GM19239 (cell line): ENCODE measurements at places on chromosomes 6 and 20.

GRCh38 chr6:31525553-31525931 is 3.2 kb upstream of the MCCD1 start:
- no peak for DNase-seq

GRCh38 chr6:14306151-14306906 is 188.8 kb downstream of the CD83 start:
- DNase-seq, result no peak

DNA sequence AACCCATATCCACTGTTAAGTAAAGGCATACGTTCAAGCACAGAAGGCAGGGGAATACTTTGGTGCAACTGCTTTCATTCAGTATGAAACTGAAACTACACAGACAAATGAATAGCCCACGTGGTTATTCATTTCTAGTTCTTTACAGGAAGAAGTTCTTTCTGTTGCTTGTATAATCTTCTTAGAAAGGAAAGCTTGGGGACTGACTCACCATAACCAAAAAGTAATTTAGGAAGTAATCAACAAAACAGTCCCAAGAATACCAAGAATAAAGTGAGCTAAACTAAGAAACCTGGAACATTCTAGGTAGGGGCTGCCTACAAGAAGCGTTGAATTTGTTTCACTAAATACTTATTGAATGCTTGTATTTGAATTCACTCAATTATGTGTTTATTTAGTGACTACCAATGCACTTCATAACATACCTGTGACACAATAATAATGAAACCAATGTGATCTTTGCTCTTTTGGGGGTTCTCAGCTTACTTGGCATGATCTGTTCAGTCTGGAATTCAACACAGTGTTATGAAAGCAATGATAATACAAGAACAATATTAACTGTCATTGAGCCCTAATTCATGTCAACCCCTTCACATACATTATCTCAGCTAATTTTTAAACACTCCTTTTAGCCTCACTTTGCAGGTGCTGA is 25.1 kb upstream of the KIAA0408 start:
- DNase-seq, result peak; percentile 44

- DNase-seq, result no peak
Measured at GRCh38 chr20:46364670-46365486, 41.5 kb downstream of the ELMO2 start.

DNA sequence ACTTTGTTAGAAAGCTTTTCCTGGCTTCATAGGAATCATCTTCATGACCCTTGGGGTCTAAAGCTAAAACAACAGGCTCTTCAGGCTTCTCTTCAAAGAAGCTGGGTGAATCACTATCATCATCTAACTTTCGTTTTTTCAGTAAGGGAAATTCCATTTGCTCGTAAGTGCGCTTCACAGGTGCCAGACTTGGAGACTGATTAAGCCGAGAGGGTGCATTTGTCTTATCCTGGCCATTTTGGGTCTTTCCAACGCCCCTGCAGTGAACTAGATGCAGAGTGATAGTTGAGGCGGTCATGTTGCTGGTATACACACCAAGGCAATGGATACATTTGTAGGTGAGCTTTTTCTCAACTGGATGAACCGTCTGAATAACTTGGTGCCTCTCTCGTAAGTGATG is 38.8 kb downstream of the ADNP start:
- no peak for DNase-seq

- DNase-seq, result no peak
Measured at GRCh38 chr20:18734525-18735189, 78.9 kb upstream of the SCP2D1 start.

DNA sequence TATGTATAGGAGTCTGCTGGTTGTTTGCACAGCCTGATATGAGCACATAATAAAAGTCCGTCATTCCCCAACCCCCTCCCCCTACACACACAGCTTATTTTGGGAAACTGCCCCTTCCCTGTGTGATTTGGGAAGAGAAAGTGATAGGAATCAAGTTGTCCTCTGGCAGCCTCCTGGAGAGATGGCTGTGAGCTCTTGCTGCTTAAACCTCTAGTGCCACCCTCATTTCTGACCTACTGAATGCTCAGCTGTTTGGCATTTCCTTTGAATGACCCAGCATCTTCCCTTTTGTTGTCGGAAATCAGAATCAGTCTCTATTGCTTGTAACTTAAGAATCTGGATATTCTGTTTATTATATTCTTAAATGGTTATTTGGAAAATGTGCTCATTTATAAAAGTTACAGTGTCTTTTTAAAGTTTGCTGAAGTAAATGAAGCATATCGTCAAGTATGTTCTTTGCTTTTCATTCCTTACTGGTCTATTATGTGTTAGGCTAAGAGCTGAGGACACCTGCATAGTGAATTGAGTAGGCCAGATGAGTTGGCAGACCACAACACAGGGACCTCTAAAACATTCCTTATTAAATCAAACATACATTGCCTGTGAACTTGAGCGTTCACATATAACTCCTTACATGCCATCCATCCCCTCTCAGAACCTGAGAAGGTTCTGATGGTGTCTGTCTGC is 5.5 kb downstream of the RWDD2A start:
- DNase-seq, result no peak

DNA sequence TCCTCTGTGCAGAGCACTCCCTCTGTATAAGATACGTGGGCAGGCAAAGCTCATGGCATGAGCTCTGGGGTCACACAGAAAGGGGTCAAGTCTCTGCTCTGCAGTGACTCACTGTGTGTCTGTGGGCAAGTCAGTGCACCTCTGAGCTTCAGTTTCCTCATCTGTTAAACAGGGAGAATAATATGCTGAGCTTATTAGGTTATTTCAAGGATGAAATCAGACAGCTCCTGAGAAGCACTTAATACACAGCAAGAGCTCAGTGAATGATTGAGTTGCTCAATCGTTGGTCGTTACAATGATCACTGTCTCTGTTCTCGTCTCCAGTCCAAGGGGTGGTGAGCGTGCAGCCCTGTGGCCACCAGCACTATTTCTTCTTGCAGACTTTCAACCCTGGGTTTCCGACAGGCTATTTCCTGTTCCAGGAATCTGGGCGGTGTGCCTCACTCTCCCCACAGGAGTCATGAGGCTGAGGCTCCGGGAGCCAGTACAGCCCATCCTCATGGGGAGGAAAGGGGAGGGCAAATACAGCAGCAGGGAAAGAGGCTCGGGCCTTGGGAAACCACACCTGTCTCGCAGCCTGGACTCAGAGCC is 28.9 kb downstream of the KIAA1755 start:
- DNase-seq, result no peak

GRCh38 chr6:154800338-154800737 is 67.1 kb downstream of the SCAF8 start:
- DNase-seq, result no peak

GRCh38 chr6:8859501-8859900 is 424.2 kb upstream of the SLC35B3 start:
- DNase-seq, result no peak

- DNase-seq, result no peak
Measured at GRCh38 chr6:88804701-88805100, 158.7 kb downstream of the RNGTT start.

DNA sequence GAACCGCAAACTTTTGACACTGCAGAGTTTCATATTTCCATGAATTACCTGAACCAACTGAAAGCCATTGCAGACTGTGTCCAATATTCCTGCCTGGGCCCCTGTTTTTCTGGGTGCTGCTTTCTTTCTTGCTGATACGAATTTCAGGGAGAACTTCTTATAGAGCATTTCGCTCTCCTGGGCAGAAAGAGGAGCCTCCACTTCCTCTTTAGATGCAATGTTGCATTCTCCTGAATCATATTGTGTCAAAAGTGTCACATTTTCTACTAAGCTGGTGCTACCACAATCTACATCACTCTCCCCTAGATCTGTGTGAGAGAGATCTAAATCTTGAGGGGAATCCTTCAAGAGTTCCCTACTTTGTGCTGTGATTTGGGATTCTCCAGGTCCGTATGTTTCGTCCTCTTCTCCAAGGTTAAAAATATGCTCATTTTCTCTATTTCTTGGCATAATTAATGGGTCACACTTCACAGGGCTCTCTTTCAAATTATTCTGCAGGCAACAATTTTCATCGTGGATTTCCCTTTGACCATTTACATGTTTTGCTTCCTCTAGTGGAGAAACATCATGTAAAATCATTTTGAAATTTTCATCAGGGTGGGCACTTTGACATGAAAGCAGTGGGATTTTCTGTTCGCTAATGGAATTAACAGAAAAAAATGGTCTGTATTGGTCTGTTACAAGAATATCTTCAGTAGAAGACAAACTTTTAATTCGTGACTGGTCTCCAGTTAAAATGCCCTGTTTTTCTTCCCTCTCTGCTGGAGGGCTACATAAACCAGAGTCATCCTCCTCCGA is 102.3 kb downstream of the DST start:
- no peak for DNase-seq

DNA sequence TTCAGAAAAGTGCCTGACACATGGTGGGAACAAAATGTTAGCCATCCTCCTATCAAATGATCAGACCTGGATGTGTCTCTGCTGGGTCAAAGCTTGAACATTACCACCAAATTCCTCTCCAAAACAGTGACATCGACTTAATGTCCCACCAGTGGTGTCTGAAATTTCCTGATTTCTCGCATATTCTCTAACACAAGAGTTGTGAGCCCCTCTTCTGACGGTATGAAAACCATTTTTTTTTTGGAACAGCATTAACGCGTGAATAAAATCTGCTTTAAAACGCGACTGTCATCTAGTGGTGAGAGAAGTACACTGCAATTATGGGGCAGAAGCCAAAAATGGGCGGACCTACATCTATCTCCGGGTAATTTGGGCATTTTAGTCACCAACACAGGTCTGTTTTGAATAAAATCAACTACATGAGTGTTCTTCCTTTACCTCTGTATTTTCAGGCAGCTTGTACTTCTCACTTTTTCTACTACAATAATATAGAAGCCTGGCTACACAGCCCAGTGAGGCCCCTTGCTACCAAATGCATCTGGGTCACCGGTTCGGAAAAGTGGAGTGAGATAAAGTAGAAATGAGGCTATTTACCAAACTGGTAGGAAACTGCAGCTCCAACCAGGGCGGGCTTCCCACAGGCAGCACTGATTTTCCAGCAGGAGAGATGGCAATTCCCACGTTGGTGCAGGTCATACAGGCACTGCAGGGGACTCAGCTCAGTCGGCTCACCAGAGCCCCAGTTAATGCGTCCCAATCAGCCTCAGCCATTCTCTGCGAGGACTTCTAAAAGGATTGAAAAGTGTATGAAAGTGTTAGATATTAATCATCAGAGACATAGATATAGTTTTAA is 27.4 kb downstream of the MGME1 start:
- peak; percentile 36 for DNase-seq

- no peak for DNase-seq
Measured at GRCh38 chr6:21230536-21230935, 363.0 kb upstream of the SOX4 start.

- DNase-seq, result no peak
Measured at GRCh38 chr20:55386686-55387085, 618.6 kb downstream of the CBLN4 start.

DNA sequence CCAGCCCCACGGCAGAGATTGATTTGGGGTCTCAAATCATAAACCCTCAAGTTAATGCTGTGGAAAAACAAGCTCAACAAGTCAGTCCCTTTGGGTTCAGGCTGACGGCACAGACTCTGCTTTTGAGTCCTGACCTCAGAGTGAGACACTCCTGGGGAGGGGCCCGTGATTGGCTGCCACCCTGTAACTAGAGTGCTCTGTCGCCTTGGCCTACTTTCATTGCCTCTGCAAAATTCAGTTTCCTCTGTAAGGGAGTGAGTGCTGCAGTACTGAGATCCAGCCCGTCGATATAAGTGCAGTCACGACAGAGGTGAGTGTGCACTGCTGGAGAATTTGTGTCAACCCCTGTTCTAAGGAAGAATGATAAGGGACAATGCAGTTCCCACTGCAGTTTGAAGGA is 105.6 kb downstream of the ANKS1A start:
- DNase-seq, result no peak

- no peak for DNase-seq
Measured at GRCh38 chr20:51258582-51259165, 235.8 kb upstream of the KCNG1 start.

GRCh38 chr20:34163307-34163706 is 51.3 kb upstream of the EIF2S2 start:
- DNase-seq, result no peak

- no peak for DNase-seq
Measured at GRCh38 chr20:50144362-50144761, 9.2 kb downstream of the PEDS1 start.

- no peak for DNase-seq
Measured at GRCh38 chr6:164195942-164196281, 781.4 kb downstream of the QKI start.

DNA sequence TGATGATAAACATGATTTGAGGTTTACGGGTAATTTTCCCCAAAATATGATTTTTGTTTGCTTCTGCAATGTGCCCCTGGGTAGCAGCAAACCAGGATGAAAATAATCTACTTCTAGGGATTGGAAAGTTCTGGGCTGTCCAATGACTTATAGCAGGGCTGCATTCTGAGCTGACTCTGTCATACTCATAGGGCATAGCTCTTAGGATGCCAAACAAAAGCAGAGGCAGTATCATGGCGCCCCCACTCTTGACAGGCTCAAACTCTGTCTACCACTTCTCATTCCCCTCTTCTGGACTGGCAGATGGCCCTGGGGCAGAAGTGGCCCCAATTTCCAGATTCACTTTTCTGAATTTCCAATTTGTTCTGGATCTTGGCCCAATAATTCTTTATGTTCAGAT is 10.3 kb downstream of the SERPINB1 start:
- DNase-seq, result no peak

- DNase-seq, result no peak
Measured at GRCh38 chr20:2919518-2920245, 46.4 kb downstream of the PTPRA start.

- DNase-seq, result no peak
Measured at GRCh38 chr6:142631517-142632385, 313.2 kb downstream of the HIVEP2 start.

DNA sequence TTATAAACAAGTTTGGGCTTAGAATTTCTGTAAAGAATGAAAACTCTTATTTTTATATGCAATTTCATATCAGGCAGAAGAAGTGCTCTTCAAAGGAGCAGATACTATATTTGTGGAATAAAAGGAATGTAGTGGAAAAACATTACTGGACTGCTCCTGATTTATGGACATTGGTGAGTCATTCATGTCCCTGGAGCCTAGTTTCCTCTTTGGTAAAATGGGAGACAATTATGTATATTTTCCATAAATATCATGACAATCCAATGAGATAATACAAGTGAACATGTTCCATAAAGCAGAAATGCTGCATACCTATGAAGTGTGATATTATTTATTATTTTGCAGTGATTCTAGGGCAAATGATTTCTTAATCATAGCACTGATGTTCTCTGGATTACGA is 445.8 kb upstream of the CITED2 start:
- DNase-seq, result no peak

DNA sequence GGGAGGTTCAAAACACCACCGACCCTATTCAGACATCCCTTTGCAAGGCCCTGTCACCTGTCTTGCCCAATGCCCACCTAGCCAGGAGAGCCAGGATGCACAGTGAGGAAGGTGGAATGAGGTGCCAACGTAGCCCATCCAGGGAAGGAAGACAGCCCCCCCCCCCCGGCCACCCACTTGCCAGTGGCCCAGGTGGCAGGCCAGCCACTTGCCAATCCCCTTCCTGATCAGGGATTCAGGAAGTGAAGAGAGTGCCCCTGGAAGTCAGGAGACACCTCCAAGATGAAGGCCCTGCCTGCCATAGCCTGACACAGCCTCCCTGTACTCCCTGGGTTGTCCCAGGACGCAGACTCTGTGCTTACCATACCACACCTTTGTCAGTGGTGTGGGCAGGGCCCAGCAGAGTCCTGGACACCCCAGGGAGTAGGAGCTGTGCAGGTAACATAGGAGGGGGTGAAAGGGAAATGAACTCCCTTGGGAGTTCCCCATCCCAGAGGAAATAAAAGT is 54.7 kb downstream of the MRPL14 start:
- DNase-seq, result no peak

GRCh38 chr6:14644381-14644780 is 526.8 kb downstream of the CD83 start:
- DNase-seq, result no peak
